Activated CD8-positive, alpha-beta T cell treated with anti-CD3 and anti-CD28 coated beads for 36 hours (primary cell): ENCODE measurements at places on chromosomes 5 and 9.

- DNase-seq, result no peak
Observed at GRCh38 chr5:161299053-161299452, 247.5 kb downstream of the GABRB2 start.

DNA sequence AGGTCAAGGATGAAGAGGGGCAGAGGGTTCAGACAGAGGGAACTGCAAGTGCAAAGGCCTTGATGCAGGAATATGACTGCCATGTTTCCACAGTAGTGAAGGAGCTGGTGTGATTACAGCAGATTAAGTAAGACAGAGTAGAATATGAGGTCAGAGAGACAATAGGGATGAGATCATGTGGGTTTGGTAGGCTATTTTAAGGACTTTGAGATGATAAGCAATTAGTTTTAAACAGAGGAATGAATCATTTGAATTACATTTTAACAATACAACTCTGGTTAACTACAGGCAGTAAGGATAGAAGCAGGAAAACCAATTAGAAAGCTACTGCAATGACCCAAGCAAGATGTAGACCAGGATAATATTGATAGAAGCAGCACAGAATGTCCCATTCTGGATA, 7.7 kb downstream of the CENPK start:
- no peak for DNase-seq

DNA sequence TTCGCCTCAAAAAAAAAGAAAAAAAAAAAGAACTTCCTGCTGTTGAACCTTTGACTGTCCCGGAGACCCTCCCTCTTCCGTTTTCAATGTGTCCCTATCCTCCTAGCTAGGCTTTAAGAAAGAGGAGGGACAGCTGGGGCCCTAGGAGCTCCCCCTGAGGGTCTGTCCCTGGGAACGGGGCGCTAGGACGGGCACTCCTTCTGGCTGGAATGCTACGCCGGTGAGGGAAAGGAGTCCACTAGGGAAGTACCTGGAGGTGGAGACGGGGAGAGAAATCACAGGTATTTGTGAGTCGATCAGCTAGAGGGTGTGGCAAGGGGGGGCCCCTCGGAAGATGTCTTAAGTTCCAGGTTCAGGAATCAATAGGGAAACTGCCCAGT, 4.6 kb downstream of the SIT1 start:
- DNase-seq, result no peak

- no peak for DNase-seq
Observed at GRCh38 chr5:176856746-176857145, 42.4 kb downstream of the HK3 start.

GRCh38 chr5:42779083-42779482, 22.5 kb downstream of the CCDC152 start:
- DNase-seq, result no peak

GRCh38 chr5:155089643-155090042, 76.1 kb downstream of the KIF4B start:
- DNase-seq, result no peak

GRCh38 chr9:101579711-101580545, 14.8 kb downstream of the PPP3R2 start:
- DNase-seq, result no peak

DNA sequence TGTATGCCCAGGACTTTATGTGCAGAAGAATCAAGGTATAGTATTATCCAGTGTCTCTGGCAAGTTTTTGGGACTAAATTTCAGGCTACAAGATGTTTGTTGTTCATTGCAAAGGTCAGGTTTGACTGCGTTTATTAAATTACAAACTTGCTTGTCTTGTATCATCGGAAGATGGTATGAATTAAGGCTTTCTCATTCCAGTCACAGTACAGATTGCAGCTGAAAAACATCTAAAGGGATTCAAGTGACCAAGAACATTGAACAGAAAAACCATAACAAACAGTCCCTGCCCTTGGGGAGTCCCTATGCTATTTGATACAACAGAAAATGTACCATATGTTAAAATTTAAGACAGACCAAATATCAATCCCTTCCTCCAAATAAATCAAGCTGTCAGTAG, 244.7 kb upstream of the TNC start:
- DNase-seq, result no peak

DNA sequence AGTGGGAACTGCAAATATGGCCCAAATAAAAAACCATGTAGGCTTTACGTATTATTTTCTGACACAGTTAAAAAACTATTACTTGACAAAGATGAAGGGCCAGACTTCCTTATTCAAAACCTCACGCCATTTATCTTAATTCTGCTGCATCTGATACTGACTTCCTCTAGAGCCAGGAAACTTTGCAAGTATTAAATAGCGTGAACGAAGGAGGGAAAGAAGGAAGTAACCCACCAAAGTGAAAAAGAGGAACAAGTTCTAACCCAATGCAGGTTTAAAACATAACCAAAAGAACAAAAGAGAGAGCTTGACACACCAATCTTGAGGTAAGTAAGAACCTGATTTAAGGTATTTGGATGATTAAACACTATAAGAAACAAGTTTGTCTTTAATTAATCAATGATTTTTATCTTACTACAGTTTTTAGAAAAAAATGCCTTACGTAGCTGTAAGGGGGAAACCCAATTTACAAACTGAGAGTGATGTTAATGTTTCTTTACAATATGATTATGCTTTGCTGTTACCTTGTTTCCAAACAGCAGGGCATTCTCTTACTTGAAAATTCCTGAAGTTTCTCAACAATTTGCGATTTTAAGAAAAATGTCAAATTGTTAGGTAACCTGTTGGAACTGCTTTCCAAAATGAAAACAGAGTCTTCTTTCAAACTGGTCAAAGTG, at the start of gene GAPT:
GAPT (plus strand) TSS at position 220 of the 677 bp plus-strand sequence. CDS start 3,102 bp downstream, outside the sequence.
- no peak for DNase-seq

- peak; percentile 88 for DNase-seq
Observed at GRCh38 chr9:129208207-129209032, 30.4 kb upstream of the IER5L start.

- DNase-seq, result no peak
Observed at GRCh38 chr9:11374926-11375325, 762.1 kb upstream of the PTPRD start.

DNA sequence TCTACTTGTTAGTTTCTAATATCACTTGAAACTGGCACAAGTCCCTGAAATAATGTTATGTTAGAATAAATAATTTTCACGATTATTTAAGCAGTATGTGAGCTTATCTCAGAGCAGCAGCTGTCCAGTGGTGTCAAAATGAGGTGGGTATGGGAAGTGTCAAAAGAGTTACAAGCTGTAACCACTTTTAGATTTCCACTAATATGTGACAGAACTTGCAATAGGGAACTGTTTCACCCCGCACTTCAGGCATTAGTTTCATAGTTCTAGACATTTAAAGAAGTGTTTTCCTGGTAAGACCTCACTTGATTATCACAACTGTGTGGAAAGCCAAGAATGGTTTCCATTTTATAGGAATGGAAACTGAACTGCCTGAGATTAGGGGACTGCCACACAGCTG, 2.9 kb upstream of the ISCA1 start:
- no peak for DNase-seq

GRCh38 chr9:79768194-79768593, 196.4 kb downstream of the TLE4 start:
- no peak for DNase-seq

GRCh38 chr9:132063281-132063680, 16.4 kb downstream of the MED27 start:
- DNase-seq, result no peak
